ENCODE measurements at places on chromosomes 2 and 18.

DNA sequence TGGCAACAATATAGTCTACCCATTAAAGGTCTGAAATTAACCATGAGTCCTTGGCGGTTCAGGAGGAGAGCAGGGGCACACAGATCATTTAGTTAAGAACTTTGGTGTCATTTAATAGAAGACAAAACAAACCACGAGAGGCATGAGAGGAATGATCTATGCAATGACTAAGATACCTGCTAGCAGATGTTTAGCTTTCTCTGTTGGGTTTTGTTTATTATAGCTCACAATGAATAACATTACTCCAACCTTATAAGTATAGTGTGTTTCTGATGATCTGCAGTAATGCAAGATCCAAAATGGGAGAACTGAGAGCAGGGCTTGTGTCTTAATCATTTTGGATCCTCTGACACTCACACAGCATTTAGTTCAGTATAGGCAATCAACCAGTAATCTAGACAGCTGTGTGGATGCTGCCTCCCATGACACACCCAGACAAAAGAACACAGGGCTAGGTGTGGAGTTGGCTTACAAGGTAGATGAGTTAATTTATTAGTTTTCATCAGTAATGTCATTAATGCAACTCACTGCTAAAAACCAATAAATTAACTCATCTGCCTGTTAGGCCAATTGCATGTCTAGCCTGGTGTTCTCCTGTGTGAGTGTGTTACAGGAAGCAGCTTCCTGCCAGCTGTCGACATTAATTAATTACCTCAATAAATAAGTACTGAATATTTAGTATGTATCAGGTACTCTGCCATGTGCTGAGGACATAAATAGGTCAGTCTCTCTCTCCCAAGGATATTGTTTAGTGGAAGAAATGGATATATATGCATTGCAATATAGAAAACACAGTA lies 92.3 kb downstream of the CLIP4 start:
- no peak for DNase-seq

DNA sequence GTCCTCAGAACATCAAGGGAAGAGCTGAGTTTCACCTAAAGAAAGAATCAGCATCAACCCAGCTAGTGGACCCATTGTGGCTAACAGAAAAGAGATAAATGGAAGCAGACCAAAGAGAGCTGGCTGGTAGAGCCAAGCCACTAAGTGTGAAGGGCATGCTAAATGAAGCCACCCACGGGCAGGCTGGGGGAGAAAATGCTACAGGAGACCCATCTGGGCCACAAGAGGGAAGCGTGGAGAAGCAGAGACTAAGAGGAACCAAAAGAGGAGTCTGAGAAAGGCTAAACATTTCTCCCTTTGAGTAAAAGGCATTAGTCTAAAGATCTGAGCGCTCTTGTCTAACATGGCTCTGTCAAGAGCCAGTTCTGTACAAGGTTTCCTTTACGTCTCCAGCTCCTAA lies 15.8 kb downstream of the CWC22 start:
- DNase-seq = no peak

DNA sequence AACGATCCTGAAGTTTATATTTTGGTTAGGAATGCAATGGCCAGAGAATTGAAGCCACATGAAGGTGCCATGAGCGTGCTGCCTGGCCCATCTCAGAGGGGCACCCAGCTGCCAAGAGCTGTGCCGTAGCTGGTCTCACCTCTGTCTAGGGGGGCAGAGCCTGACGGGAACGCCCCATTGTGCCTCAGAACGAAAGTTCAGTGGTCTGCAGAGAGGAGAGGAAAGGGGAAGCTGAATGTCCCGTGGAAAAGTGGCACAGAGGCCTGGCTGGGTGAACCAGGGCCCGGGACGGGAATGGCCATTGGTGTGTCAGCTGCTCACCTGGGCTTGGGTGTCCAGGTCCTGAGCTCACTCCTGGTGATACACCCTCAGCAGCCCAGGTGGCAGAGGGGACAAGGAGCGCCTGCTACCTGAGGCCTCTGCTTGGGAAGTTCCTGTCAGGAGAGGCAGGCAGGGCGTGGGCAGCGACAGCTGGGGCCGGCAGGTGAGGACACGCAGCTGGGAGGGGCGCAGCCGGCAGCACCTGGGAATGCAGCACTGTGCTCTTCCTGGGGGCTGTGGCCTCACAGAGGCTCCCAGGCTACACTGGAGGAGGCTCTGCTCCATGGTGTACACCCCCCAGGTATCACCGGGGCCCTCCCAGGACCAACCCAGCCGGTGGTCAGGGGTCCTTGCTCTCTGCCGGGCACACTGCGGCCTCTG lies 67.3 kb downstream of the PARD6G start:
- DNase-seq = no peak

DNA sequence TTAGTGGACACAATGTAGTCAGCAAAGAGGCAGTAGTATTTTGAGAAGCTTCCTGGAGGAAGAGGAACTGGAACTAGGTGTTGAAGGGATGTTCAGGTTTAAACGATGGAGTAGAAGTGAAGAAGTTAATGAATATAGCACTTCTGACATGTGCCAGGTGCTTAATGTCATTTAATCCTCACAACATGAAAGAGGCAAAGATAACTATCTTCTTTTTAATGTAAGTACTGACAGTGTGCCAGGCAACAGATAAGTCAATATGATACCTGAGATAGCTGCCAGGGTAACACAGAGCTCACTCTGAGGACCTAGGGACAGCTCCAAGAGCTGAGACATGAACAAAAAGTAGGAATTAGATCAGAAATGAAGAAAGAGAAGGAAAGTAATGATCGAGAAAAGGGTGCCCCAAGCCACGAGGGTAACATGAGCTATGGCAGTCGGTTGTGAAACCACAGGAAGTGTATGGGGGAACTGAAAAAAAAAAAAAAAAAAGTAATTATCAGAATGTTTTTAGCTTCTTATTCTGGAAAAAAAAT lies 140.7 kb downstream of the RNF144A start:
- DNase-seq = no peak

DNA sequence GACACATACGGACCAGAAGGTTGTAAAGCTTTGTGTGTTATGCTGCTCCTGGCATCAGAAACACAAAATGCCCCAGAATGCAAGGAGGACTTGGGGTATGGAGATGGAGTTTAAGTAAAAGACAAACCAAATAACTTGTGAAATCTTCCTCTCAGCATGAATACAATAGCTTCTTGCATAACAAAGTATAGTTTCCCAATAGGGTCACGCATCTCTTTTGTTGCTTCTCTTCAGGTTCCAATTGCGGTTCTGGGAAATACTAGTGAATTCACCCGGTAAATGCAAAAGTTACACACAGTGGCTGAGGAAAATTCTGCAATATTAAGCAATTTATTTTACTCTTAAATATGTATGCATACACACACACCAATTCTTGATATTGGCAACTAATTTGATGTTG lies 339.2 kb upstream of the EPHA4 start:
- DNase-seq = no peak

GRCh38 chr2:100470898-100471514 lies 724 bp downstream of the NMS start:
- no peak for DNase-seq

DNA sequence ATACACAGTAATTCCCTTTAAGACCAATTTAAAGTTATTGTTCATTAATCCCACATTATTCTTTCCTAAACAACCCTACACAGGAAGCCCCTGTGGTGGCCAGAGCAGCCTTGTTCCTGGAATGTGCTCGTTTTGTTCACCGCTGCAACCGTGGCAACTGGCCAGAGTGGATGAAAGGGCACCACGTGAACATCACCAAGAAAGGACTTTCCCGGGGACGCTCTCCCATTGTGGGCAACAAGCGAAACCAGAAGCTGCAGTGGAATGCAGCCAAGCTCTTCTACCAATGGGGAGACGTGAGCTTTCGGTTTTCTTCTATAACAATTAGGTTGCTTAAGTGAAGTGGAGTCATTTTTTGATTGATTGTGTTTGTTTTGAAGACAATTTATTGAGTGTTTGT lies 101.0 kb downstream of the UNC80 start:
- no peak for DNase-seq

DNA sequence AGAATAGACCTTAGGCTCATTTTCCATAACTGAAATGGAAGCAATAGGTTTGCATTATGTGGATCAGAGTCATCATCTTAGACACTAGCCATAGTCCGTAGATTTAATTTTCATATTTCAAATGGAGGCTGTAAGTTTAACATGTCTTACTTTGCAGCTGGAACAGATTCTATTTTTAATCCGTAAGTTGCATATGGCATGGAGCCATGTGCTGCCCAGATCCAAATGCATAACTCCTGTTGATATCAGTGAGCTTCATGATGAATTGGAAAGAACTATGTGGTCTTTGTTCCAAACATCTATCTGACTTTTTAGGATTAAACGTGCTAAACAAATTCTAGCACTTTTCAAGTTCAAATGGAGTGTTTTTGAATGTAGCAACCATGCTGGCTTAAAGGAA lies 43.4 kb downstream of the MEIS1 start:
- DNase-seq = no peak

GRCh38 chr2:134315471-134315870 lies 61.6 kb downstream of the MGAT5 start:
- no peak for DNase-seq

GRCh38 chr2:21498016-21498415 lies 374.2 kb downstream of the TDRD15 start:
- no peak for DNase-seq

DNA sequence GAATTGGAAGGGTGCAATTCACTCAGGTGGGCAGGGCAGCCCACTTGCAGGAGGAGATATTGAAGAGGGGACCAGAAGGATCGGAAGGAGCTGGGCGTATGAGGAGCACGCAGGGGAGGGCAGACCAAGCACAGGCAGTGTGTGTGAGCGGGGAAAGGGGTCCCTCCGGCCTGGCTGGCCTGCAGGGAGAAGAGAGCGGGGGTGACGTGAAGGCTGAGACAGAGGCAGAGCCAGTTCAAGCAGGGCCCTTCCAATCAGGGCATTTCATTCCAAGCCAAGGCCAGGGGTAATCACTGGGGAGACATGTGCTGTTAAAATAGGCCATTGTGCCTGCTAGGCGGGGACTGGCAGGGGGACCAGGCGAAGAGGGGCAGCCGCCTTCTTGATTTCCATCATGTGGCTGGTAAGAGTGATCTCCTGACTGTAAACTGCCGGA lies 62.2 kb downstream of the ACKR3 start:
- DNase-seq = no peak

DNA sequence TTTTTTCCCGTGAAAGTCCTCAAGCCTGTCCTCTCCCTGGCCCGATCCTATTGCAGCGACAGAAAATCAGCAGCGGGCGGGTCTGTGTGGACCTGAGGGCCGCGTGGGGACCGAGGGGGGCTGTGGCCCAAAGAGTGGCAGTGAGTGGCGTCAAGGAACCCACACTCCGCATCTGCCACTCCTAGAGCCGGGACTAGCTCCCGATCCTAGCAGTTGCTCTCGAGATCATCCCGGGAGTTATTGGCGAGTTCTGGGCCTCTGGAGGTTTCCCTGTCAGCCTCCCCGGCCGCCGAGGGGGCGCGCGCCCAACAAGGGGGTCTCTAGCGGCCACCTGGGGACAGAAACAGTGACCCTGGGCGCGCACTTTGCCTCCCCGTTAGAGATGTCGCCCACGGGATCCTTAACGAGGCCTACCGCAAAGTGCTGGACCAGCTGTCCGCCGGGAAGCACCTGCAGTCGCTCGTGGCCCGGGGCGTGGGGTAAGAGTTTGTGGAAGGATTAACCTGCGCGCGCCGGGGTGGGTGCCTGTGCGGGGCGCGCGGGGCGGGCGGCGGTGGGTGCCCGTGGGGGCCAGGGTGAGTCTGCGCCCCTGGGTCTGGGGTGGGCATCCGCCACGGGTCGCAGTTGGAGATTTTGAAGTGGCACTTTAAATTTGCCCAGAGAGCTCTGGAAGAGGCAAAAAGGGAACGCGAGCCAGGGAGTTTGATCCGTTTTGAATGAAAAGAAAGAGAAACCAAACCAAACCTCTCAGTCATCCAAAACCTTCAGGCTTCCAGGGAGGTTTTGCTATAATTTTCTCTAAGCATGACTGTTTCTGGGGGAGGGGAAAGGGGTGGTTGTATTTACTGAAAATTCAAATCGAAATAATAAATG lies 3.5 kb downstream of the ADCYAP1 start:
- DNase-seq = no peak

DNA sequence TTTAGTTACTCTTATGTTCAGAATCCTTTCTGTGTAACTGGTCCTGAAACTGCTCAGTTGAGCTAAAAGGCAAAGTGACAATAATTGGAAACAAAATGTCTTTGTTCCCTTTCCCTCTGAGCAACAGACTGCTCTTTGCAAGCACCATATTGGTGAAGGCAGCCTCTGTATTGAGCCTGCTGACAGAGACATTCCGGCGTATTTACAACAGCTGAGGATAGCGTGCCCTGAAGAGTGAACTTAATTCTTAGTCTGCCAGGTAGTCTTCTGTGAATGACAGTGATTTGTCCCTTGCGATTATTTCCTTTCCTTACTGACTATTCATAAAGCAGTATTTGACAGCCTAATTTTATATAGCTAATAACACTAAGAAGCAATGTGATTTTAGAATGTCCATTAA lies 239.1 kb downstream of the CPS1 start:
- no peak for DNase-seq

- no peak for DNase-seq
These were observed 67.5 kb downstream of the RMDN2 start for GRCh38 chr2:37992601-37993000.

DNA sequence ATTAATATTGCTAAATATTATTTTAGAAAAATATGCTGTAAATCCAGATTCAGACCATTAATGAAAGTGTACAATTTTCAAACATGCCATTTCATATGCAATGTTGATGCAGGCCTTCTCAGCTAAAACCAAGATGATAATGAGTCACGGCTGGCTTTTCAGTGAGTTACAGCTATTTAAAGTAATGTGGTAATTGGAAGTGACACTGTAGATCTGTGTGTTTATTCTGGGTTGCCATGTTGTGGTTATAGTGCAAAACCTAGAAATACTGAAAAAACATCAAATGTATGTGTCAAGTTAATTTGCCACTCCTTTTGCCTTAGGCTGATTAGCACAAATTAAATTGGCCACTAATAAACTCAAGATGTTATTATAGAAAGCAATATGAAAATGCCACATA lies 506.6 kb downstream of the ERBB4 start:
- no peak for DNase-seq

DNA sequence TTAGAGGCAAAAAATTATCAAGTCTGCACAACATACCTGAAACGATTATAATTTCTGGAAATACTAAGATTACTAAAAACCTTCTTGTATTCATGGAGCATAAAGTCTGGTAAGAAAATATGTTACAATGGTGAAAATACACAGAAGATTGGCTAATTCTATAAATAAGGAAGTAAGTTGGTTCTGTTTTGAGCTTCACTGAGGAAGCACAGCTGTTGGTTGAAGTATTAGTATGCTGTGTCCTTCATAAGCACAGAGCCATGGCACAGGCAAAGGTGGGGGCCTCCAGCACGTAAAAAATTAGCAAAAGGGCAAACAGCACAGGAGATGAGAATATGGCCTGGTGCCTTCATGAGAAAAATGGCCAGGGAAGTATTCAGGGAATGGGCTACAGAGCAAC lies 40.4 kb upstream of the ANKRD62 start:
- no peak for DNase-seq

- DNase-seq = no peak
These were observed 50.3 kb downstream of the ITGB1BP1 start for GRCh38 chr2:9373047-9373446.

GRCh38 chr2:195477996-195478382 lies 179.0 kb upstream of the SLC39A10 start:
- no peak for DNase-seq

All from activated T-cell treated with anti-CD3 and anti-CD28 coated beads, Interleukin-2, amount 50 U/mL, for 1 hour (primary cell).